CD8-positive, alpha-beta T cell (primary cell): ENCODE measurements at places on chromosomes 12 and 14.

DNA sequence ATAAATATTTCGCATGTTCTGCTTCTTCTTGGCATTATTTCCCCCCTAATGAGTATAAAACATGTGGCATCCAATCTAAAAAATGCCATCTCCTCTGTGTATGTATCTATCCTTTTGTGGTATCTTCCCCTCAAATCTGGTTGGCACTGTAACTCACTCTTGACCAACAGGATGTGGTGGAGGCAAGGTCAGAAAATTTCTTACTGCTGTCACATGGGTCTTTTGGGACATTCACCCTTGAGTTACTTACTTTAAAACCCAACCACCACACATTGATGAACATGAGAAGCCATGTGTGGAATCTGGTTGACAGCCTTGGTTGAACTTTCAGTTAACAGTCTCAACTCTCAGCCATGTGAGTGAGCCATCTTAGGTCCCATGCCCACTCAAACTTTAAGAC is 516.9 kb downstream of the SLC16A7 start:
- no peak for DNase-seq

DNA sequence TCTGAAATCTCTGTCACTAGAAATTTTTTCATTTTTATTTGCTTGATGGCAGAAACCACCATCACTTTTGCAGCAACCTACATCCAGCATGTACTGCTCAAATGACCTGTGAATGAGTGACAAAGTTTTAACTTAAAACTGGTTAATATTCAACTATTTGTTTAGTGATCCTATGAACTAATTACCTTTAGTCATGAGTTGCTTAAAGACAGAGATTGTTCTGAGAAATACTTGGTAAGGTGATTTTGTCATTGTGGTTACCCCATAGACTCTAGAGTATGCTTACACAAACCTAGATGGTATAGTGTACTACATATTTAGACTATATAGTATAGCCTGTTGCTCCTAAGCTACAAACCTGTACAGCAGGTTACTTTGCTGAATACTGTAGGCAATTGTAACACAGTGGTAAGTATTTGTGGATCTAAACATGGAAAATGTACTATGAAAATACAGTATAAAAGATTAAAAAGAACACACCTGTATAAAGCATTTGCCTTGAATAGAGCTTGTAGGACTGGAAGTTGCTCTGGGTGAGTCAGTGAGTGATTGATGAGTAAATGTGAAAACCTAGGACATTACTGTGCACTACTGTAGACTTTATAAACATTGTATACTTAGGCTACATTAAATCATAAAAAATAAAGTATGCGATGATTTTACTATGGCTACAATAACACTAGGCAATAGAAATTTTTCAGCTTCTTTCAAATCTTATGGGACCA is 256.6 kb upstream of the PPFIA2 start:
- DNase-seq = no peak

- no peak for DNase-seq
Observed at GRCh38 chr12:57237596-57237931, 8.1 kb downstream of the SHMT2 start.

DNA sequence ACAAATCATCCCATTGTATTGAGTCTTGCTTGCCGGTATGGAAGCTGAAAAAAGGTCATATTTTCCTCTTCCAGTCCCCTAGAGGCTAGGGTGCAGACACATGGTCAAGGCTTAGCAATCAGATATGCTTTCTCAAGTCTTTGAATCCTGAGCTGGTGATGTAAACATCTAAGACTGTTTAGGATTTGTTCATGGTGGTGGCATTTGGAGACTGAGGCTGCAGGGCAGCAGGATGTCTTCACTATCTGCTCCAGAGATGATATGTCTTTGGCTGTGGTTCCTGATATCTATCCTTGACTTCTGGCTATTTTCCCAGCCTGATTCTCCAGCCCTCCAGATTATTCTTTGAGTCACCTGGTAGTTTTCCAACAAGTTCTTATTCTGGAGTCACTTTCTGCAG is 50.5 kb upstream of the DACT1 start:
- no peak for DNase-seq

- DNase-seq = no peak
Observed at GRCh38 chr12:29730481-29730880, 53.3 kb downstream of the TMTC1 start.

DNA sequence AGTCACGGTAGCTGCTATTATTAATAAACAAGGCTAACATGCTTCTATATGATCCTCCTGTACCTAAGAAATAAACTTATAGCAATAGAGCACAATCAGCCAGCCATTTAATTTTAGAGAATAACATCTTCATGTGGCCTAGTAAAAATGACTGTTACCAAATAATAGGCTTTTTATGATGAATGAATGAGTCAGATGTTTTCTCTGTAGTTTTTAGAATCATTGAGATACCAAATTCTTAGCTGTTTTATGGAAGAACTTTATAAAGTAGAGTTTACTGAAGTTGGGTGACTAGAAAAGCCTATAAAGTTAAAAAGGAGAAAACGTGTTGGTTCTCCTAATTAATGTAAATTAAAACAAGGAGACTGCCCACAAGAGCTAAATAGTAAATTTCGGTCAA is 40.7 kb downstream of the WNK1 start:
- DNase-seq = no peak

DNA sequence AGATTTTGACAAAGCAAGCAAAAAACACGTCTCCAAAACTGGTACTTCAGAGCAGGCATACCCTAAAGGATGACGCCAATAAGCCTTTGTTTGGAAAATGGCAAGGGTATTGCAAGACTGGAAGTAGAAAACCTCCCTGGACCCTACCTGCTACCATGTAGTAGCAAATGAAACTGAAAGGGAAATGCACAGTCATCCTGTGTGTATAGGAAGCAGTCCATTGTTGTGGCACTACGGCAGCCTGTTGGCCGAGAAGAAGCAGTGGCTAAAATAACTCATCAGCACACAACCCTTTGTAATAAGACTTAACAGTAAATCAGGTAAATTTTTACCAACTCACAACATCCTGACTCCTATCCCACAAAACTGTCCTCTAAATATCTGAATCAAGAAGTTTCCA is 386.4 kb downstream of the RGS6 start:
- no peak for DNase-seq

- no peak for DNase-seq
Observed at GRCh38 chr12:78403681-78404080, 460.9 kb upstream of the SYT1 start.

DNA sequence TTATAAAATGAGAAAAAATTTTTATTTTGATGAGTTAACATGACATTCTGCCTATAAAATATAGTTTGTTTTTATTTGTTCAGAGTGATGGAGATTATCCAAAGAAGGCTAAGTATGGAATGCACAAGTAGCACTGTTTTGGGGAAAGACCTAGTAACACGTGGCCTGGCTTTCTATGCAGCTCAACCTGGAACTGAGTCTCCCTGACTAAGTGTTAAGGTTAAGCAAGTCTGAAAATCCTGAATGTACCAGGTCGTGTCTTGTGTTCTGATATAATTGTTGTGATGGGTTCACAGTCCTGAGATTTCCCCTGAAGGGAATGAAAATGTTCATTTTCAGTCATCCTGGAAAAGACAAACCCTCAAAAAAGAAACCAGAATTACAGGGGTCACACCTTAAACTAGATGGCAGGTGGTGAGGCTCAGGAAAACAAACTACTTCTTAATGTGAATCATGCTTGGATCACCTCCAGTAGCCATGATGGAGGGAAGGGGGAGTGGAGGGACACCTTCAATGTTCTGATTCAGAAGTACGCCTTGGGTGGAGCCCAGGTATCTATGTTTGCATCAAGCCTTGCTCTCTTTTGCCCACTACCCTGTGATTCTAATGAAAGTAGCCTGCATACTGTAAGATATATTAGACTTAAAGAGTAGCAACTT is 236.8 kb downstream of the ALX1 start:
- DNase-seq = no peak

DNA sequence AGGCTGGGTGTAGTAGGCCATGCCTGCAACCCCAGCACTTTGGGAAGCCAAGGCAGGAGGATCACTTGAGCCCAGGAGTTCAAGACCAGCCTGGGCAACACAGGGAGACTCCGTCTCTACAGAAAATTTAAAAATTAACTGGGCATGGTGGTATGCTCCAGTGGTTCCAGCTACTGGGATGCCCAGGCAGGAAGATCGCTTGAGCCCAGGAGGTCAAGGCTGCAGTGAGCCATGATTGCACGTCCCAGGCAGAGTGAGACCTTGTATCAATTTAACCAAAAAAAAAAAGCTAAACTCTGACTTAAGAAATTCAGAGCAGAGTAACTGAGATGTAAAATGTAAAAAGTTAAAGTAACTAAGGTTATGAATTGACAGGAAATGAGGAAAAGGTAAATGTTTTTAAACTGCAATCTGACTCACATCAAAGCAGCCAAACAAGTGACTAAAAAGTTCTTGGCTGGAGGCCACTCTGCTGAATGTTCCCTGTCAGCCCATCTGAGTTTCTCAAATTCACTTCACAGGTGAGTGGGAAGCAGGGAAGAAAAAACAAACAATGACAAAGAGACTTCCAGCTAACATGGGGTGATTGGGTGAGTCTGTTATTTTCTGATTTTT is 21.3 kb downstream of the PRKD1 start:
- no peak for DNase-seq

DNA sequence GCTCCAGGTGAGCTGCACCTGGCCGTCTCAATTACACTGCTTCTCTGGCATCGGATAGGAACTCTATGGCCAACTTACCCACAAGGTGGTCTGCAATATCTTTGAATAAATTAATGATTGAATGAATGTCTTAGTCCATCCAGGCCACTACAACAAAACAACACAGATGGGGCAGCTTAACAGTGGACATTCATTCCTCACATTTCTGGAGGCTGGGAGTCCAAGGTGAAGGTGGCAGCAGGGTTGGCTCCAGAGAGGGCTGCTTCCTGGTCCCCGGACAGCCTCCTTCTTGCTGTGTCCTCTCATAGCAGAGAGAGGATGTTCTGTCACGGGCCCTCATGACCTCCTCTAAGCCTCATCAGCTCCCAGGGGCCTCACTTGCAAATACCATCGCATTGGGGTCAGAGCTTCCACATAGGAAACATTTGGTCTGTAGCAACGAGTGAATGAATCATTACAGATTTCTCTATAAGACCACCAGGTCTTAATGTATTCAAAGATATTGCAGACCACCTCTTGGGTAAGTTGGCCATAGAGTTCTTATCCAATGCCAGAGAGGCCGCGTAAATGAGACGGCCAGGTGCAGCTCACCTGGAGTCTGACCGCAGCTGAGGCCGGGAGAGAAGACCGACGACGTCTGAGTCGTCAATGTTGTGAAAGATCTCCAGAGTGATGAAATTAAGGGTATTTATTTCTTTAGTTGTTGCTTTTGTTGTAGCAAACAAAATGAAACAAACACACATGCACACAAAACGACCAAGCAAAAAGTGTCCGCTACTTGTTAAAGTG is 182.7 kb upstream of the C14orf180 start:
- DNase-seq = no peak

DNA sequence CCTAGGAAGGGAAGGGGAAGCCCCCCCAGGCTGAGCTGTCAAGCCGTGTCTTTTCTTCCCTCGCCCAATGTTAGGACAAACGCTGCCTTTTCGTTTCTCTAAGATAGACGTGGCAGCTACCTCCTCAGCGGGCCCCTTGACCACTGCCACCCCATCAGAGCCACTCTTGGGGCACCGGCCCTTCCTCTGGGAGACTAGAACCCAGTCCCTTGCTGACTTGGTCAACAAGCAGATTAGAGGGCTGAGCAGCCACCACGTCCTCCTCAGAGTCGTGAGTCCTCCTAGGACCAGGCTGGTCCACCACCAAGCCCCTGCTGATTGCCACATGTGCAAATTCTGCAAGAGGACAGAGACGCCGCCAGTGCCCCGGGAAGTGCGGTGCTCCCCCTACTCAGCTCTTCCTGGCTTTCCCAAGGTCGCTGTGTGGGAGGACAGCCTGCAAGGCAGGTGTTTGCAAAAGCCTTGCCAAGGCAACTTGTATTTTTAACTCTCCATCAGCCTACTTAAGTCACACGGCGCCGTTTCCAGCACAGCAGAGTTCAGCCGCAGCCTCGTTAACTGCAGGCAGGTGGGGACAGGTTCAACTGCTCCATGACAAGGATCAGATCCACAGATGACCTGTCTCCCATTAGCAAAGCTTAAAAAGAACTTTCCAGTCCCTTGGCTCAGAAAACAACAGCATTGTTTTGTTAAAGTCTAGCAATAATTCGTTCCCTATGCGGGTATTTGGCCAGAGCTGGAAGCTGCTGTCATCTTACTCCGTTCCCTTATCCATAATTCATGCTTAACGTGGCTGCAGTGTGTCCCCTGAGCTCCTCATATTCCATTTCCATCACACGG is 65.6 kb downstream of the TESC start:
- no peak for DNase-seq

- DNase-seq = no peak
Observed at GRCh38 chr14:88815980-88816379, 8.5 kb upstream of the TTC8 start.

DNA sequence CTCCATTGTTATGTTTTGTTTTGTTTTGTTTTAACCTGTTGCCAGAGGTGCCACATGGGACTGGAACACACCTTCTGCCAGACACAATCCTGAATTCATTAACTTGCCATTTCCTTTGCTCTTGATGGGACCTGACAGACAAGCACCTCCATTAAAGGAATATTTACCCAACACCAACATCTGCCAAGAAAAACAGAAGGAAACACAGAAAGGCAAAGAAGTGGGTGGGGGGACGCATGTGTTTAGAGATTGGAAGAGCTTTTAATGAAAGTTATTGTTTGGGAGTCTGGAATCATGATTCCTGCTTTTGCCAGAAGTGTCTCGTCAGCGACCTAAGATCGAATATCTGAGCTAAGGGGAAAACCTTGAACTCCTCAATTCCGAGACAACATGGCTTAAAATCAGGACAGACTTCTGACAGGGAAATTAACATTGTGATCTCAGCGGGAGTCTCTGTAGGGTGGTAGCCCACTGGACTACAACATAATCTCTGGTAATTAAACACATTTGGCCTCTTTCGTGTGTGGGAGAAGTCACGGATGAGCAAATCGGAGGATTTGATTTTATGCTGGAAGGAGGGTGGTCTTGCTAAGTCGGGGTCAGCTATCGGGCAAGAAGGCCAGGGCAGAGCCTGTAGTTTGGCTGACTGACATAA is 210.4 kb upstream of the FAR2 start:
- no peak for DNase-seq

DNA sequence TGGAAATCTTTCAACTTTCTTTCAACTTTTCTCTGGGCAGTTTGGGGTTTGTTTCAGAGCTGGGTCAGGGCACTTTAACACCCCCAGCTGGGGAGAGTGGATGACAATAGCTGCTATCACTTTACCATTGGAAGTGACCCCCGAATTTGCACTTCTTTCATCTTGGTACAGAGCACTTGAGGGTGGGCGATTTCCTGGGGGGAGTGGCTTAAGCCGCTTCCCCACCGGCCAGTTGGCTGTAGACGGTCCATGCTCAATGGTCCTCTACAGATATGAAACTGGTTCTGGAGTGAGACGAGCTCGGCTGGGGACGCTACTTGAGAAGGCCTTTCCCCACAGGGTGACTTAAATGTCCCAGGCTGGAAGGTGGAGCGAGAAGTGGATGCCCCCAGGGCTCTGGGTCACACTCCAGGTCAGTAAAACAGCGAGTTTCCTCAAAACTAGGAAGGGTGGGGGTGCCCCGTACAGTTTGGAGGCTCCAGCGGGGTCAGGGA is at the start of gene VRTN:
TSS of gene VRTN (plus strand) at position 231 of the 494 bp plus-strand sequence. CDS start 8,313 bp downstream, outside the sequence.
- no peak for DNase-seq
